ENCODE measurements at places on chromosomes 7 and 10. TPM values are rescaled to one million over a fixed set of nuclear protein-coding genes. Genes with fewer than 3 reads are reported as not detected.

The TFEC gene
- not detected for total RNA-seq

The LSM5 gene
- 94.1 TPM for total RNA-seq

The TFR2 gene
- 2.1 TPM for total RNA-seq

The HOXA5 gene
- total RNA-seq = 3.2 TPM

The SORCS1 gene
- total RNA-seq = not detected

The CLRN3 gene
- total RNA-seq = not detected

The SLC29A4 gene
- 15.9 TPM for total RNA-seq

Measured in A549 treated with ZK216348 at 1 μM for 4 hours (cell line).